Thyroid gland (tissue), 4 donors: ENCODE measurements at places on chromosomes 7 and 10. TPM values are rescaled to one million over a fixed set of nuclear protein-coding genes. Genes with fewer than 3 reads are reported as not detected.

Gene AKR1C3
- total RNA-seq, result 72.5 TPM

Gene ADRA2A
- 5.4 TPM for total RNA-seq

Gene MKI67
- 1.1 TPM for total RNA-seq

Gene PTPRN2
- 9.5 TPM for total RNA-seq

- no peak overlapping the region for H3K4me3 ChIP-seq
- no peak overlapping the region for H3K27ac ChIP-seq
- no peaks in the 10 kb centered on the region for H3K36me3 ChIP-seq
- no peak for DNase-seq
- peaks cover 8% of the 10 kb centered on the region for H3K4me1 ChIP-seq
Measured at GRCh38 chr7:128022631-128023532, 8.4 kb downstream of the LRRC4 start.

DNA sequence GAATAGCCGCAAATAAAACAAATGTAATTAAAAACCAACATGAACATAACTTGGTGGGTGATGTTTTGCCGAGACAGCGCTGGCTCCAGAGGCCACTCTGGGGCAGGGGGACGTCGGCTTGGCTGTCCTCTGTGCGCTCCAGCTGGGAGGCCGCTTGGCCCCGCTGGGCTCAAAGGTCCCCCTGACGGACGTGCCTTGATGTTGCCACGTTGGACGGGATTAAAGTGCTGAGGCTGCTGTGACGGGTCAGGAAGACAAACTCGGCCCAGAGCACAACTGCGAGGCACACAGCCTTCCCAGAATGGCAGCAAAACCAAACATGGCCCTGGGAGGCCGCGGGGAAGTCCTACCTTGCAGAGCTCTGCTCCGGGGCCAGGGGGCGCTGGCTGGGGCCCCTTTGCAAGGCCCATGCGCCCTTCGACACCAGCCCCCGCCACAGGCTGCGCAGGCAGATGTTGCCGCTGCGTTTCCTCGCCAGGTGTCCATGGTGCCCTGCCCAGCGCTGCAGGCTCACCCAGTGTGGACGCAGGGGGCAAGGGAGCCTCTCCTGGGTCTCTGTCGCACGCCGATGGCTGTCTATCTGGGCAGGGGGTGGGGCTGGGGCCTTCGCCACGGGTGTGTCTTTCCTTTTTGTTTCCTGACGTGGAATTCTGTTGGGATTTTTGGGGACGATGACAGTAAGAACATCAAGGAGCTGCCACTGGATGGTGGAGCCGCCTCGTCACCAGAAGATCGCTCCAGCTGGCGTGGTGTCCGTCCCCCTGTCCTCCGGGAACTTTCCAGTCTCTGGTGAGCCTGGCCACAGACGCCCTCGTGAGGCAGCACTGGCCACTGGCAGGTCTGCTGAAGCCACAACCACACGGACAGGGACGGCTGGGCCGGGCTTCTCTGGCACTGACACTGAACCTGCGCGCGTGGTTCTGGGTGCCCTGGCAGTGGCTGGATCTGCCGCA, 99.6 kb upstream of the DIP2C start:
- H3K4me1 ChIP-seq, result peaks cover 13% of the 10 kb centered on the region
- DNase-seq, result peak; percentile 81
- no peaks in the 10 kb centered on the region for H3K36me3 ChIP-seq
- peak overlapping the region; percentile 33 for H3K4me3 ChIP-seq
- no peaks in the 10 kb centered on the region for H3K27me3 ChIP-seq

GRCh38 chr10:9209105-9209798, 1154.8 kb downstream of the GATA3 start:
- no peak overlapping the region for H3K27ac ChIP-seq
- H3K36me3 ChIP-seq, result no peaks in the 10 kb centered on the region
- H3K4me3 ChIP-seq, result no peak overlapping the region
- no peaks in the 10 kb centered on the region for H3K4me1 ChIP-seq
- no peaks in the 10 kb centered on the region for H3K27me3 ChIP-seq
- DNase-seq, result peak; percentile 60

GRCh38 chr10:75226656-75227055, 9.1 kb downstream of the COMTD1 start:
- peaks cover 66% of the 10 kb centered on the region for H3K4me1 ChIP-seq
- no peak overlapping the region for H3K4me3 ChIP-seq
- H3K27me3 ChIP-seq, result no peaks in the 10 kb centered on the region
- H3K27ac ChIP-seq, result peak overlapping the region; percentile 97

DNA sequence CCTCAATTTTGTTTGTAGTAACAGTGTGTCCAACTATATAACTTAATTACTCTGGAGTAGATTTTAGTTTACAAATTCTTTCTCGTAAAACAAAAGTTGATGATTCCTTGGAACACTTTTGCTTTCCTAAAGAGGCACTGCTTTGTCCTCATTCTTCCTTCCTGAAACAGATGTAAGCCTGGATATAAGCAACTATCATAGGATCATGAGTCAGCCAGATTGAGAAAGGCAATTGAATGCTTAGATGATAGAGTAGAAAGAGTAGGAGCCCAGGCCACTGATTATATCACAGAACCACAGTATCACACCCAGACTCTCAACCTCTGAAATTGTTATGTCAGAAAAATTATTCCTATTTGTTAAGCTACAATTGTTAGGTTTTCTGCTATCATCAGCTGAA, 69.9 kb downstream of the TMEM106B start:
- no peak overlapping the region for H3K4me3 ChIP-seq
- no peaks in the 10 kb centered on the region for H3K36me3 ChIP-seq
- no peaks in the 10 kb centered on the region for H3K4me1 ChIP-seq
- no peaks in the 10 kb centered on the region for H3K27me3 ChIP-seq

DNA sequence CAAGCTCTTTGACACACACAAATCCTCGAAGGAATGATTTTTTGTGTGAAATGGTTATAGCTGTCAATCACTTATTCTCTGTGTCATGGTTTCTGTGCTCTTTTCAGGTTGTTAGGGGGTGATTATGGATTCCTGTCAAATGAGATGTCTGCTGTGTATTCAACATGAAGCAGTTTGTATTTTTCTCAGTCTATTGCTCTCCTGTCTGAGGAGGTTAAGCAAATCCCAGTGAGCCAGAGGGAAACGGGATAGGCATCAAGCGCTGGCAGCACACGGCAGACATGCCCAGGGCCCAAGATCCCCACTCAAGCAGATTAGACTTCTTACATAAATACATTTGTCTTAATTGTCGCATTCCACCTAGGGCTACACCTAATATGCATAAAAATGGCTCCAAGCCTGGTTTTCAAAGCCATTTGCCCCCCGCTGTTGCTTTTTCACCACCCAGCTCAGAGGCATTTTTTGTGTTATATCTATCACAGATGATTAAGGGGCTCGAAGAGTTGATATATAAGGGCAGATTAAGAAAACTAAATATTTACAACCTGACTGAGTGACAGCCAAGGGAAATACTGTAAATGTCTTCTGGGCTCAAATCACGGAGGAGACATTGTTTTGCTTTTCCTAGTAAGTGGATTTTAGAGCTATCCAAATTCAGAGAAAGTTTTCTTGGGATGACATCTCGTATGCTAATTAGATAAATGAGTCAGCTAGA, 192.7 kb upstream of the LRGUK start:
- H3K4me1 ChIP-seq, result no peaks in the 10 kb centered on the region
- H3K27me3 ChIP-seq, result no peaks in the 10 kb centered on the region

DNA sequence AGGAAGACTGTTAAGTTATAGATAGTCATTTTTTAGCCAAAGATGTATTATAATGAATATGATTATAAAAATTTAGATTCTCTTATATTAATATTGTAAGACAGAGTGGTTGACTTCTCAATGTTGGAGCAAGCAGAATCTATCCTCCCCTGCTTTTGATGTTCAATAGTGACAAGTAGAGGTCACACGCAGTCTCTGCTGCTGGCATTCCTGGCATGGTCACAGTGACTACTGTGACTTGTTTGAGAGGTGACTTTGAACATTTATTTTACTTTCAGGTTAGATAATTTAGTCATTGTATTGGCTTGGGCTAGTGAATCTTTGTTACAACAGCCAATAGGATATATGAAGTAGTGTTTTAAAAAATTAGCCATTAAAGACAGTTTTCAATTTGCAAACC, 13.7 kb upstream of the CD36 start:
- no peak overlapping the region for H3K4me3 ChIP-seq
- no peaks in the 10 kb centered on the region for H3K4me1 ChIP-seq
- no peaks in the 10 kb centered on the region for H3K36me3 ChIP-seq
- no peak for DNase-seq
- no peak overlapping the region for H3K27ac ChIP-seq
- H3K27me3 ChIP-seq, result no peaks in the 10 kb centered on the region

- no peak for DNase-seq
- no peak overlapping the region for H3K27ac ChIP-seq
- H3K36me3 ChIP-seq, result no peaks in the 10 kb centered on the region
- peaks cover 66% of the 10 kb centered on the region for H3K4me1 ChIP-seq
- H3K27me3 ChIP-seq, result no peaks in the 10 kb centered on the region
Measured at GRCh38 chr10:131175891-131176290, 135.6 kb downstream of the TCERG1L start.

DNA sequence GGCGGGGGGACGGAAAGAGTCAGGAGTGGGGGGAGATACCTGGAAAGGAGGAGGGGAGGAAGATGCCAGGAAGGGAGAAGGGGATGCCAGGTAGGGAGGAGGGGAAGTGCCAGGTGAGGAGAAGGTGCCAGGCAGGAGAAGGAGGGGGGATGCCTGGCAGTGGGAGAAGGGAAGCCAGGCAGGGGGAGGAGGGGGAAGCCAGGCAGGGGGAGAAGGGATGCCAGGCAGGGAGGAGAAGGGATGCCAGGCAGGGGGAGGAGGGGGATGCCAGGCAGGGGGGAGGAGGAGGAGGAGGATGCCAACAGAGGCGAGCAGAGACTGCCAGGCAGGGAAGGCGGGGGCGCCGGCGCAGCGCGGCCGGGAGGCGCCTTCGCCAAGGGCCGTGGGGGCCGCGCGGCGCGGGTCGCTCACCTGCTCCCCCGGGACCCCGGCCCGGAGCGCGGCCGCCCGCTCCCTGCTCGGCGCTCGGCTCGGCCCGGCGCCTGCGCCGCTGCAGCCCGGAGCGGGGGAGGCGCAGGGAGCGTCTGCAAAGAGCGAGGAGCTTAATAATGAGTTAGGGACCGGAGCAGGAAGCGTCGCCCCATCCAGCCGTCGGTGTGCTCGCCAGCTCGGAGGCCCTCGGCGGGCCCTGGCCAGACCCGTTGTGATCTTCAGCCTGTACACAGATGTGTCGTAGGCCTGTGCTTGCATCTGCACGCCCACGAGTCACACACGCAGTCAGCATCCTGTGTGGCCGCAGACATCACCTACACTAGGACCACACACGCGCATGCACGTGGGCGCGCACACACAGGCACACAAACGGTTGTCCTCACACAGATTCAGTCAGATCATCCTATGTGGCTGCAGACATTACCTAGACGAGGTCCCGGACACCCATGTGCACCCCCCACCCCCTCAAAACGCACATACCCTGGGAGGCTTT, 28.4 kb upstream of the SMARCD3 start:
- H3K27me3 ChIP-seq, result no peaks in the 10 kb centered on the region
- no peak overlapping the region for H3K27ac ChIP-seq
- H3K4me1 ChIP-seq, result peaks cover 3% of the 10 kb centered on the region
- peak; percentile 52 for DNase-seq
- no peaks in the 10 kb centered on the region for H3K36me3 ChIP-seq
